Amniotic stem cell (primary cell): ENCODE measurements at places on chromosomes 5 and 9.

GRCh38 chr5:157219491-157220271, 39.0 kb downstream of the ITK start:
- DNase-seq, result no peak

GRCh38 chr5:126866851-126867636, 90.1 kb downstream of the LMNB1 start:
- DNase-seq, result no peak

- DNase-seq, result no peak
Observed at GRCh38 chr9:92141144-92142129, 26.2 kb upstream of the SPTLC1 start.

DNA sequence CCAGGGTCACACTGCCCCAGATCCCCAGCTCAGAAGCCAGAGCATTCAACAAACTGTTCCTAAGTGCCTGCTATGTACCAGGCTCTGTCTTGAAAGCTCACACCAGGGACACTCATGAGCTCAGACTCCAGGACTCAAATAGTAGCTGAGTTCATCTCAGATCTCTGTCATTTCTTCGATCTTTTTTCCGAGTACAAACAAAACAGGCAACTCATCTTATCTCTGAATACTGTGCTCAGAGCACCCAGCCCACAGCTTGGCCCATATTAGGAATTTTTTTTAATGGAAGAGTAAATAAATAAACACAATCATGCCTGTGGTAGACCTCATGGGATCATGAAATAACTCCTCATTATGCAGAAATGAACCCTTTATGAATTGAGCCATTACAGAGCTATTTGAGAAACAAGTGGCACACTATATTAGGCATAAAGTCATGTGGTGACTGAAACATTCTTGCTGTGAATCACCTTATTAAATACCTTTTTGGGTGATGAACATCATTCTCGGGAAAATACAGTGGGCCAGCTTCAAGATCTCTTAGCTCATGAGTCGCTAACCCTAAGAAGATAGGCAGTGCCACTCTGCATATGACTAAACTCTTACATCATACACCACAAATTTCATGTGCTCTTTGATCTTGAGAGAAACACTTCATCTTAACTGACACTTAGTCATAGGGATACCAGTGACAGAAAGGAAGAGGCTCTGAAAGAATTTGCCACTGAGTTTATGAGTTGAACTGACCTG, 9.9 kb downstream of the SH3RF2 start:
- DNase-seq, result peak; percentile 39

DNA sequence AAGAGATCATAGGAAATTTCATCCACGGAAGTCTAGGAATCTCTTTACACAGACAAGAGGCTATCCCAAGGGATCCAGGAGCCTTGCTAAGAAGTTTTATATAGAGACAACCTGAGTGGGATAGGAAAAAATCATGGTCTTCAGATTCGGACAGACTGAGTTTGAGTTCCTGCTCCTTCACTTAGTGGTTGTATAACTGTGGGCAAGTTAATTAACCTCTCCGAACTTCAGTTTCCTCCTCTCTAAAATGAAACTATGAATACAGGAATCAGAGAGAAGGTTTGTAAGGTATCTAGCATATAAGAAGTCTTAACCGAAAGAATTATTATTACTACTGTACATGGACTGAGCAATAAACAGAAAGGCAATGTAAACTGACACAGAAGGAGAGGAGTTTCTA, 35.1 kb downstream of the NR2F1-AS1 start:
- DNase-seq, result no peak

DNA sequence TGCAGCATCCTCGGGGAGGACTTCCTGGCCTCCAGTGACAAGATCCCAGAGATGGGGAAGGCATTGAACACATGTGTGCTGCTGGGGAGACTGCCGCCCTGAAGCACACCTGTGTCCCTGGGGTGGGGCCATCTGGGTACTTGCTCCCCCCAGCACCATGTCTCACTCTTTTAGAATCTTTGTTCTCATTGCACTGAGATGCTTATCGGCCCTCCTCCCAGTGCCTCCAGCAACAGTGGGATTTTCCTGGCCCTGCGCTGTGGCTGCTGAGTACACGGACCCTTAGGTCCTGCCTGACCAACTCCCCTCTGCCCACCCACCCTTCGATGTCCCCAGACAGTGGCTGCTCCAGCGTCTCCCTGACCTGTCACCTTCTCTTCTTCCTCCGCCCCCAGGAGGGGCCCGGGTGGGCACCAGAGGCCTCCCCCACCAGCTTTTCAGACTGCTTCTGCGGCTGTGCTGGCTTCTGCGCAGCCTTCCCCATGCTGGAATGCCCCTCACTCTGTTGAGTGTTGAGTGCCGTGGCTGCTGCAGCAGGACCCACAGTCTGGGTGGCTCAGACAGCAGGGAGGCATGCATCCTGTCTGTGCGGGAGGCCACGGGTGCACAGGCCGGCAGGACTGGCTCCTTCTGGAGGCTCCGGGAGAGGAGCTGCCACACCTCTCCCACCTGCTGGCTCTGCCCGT, 145.9 kb upstream of the IRX2 start:
- no peak for DNase-seq
